HFF-Myc (cell line): ENCODE measurements at places on chromosomes 13 and 19.

- no peak for DNase-seq
Observed at GRCh38 chr19:45352471-45352870, 11.9 kb downstream of the KLC3 start.

DNA sequence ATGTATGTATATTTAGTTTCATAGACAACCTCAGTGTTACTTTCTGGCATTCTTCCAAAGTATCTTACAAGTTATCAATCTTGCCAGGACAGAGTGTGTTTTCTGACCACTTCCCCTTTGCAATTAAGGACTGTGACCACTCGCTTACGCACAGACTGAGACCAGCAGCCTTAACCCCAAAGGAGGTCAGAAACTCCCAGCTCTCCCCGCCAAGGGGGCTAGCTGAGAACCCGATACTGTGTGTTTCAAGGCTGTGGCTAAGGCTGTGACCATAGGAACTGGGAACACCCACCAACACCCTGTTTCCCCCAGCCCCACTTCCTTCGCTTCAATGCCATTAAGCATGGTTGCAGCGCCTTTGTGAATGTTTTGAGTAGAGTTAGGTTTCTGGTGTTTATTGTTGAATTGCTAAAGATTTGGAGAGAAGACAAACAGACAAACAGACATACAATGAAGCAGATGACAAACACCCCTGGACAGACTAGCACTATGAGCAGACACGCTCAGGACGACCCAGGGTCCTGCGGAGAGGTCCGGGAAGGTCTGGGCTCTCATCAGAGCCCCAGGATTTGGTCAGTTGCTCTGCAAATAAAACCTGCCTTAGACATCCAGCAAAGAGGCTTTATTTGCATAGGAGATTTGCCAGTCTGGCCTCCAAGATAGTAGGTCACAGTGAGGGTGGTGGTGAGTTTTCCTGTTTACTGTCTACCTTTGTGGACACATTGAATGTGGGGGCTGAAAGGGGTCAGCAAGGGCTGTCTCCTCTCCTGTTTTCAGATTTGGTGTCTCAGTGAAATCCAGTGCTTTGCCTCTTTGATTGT lies 25.0 kb upstream of the TNFSF11 start:
- DNase-seq, result no peak

GRCh38 chr13:94058821-94059360 lies 420.6 kb downstream of the DCT start:
- no peak for DNase-seq

DNA sequence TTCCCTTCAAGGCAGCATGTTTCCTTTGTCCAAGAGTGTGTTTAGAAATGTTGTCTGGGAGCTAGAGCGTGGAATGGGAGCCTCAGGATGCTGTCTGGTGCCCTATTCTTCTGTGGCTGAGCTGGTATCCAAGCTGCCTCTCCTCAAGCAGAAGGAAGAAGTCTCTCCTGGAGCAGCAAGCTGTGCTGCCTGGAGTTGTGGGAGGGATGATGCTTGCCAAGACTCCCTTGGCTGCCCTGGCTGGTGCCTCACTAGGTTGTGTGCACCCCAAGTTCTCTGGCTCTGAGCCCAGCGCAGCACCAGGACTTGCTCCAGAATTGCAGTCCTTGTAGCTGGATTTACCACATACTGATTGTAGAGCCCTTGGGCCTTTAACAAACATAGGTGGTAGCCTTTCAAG lies 4.7 kb upstream of the CYP4F3 start:
- DNase-seq, result no peak

- no peak for DNase-seq
Observed at GRCh38 chr13:112341976-112342735, 34.0 kb upstream of the SPACA7 start.

GRCh38 chr13:48258002-48258401 lies 25.0 kb downstream of the ITM2B start:
- DNase-seq, result no peak

DNA sequence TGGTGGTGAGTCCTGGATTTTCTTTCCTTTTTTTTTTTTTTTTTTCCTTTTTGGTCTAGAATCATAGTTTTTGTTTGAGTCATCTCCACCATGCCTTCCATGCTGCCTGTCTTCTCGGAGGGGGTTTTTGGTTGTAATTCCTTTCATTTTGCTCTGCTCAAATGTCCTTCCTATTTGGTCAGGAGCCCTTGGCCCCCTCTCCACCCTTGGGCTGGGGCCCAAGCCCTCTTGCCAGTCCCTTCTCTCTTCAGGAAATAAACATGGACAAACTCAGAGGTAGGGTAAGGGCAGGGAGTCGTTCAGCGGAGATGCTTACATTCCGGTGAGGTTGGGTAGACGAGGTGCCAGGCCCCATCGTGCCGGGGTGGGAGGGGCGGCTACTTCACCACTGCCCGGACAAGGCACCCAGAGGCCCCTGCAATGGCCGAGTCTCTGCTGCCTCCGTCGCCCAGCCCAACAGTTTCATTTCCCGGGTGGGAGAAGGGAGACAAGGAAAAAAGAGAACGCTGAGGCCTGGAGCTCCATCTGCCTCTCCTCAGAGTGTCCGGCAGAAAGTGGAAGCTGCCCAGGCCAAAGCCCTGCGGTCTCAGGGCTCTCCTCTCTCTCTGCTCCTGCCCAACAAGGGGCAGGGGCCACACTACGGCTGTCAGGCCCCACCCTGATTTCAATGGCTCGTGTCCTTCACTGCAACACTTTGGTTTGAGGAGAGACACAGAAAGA lies 12.7 kb downstream of the ZNF574 start:
- no peak for DNase-seq

- no peak for DNase-seq
Observed at GRCh38 chr13:47539317-47539716, 461.8 kb downstream of the SUCLA2 start.

DNA sequence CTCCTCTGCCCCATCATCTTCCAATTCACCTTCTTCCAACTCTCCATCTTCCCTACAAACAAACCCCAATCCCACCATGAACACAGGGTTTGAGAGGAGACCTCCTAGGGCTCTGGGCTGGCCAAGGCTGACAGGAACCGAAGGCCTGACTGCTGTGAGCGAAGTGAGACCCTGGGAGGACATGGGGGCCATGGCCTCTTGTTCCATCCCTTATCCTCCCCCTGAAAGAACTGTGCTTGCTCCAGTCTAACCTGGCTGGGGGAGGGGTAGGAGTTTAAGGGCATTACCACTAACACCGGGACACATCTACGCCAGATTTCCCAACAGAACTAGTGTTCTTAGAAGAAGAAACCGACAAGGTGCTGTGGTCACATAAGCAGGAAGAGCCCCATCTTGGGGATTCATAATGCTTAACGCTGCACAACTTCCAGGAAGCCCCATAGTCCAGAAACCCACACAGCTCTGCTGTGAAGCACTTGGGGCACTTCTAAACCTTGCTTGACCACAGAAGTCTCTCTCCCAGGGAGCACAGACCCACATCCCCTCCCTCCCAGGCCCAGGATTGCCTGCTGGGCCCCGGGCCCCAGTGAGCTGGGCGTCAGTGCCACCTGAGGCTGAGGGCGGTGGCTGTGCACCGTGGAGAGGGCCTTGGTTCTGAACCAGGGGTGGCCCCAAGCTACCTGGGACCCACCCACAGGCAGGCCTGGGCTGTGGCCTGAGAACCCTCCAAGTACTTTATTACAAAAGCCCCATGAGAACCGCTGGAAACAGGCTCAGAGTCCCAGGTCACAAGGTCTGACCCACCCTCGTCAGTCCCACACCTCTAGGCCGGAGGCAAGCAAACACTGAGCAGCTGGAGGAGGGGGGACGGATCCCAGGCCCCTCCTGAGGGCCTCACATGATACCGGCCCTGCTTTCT lies 18.8 kb downstream of the ZC3H4 start:
- no peak for DNase-seq

DNA sequence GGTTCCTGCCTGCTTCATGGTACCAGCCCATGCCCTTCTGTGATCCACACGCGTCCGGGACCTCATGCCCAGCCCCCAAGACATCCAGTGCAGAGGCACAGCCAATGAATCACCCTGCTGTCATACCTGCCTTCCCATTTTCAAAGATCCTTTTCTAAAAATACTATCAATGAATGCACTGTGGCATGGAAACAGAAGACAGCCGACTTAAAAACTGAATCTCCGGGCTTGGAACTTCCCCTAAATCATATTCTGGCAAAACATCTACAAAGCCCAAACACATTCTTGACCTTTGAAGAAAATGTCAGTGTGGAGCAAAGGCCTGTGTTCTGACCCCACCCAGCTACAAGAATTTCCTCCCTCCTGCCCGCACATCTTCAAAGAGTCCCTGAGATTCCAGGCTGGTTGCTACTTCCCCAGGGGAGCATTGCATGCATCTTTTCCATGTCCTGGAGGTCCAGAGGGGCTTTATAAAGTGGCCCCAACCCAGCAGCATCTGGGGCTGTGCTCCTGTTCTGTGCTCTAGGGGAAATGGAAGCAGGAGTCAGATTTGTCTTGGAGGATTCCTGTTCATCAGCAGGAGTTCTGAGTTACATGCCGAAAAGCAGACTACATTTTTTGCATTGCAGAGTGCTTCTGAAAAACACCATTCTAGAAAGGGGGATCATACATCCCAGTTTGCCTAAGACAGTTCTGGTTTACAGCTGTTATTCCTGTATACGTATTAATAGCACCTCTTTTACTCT lies 135.2 kb downstream of the USP12 start:
- DNase-seq, result no peak

DNA sequence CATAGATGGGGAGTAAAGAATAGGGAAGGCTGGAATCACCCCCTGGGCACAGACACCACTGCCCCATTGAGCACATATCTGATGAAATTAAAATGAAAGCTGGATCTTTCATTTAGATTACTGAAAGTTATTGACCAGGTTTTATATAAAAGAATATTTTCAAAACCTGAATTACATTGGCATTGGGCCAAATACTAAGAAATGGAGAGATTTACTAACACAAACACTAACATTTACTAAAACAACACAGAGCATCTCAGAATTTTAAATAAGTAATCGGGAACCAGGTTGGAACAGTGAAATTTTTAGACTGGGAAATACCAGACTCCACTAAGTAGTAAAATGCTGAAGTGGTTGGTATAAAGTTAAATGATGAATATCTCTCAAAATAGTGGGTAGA lies 88.9 kb downstream of the HS6ST3 start:
- DNase-seq, result no peak

DNA sequence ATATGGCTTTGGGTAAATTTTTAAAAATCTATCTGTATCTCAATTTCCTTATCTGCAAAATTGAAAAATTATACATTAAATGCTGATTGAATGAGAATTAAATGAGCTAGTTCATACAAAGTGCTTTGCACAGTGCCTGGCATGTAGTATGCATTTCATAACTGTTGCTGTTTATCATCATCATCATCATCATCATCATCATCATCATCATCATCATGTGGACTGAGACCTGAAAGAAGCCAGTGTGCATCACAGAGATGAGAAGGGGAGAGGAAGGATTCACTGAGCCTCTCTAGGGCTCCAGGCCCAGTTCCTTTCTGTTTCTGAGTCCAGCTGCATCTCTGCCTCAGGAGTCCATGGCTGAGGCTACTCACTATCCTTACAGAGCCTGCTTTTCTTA lies 6.9 kb upstream of the ZC3H13 start:
- DNase-seq, result no peak
